Fibroblast of skin of right quadriceps (primary cell): ENCODE measurements at places on chromosomes 1 and 21.

DNA sequence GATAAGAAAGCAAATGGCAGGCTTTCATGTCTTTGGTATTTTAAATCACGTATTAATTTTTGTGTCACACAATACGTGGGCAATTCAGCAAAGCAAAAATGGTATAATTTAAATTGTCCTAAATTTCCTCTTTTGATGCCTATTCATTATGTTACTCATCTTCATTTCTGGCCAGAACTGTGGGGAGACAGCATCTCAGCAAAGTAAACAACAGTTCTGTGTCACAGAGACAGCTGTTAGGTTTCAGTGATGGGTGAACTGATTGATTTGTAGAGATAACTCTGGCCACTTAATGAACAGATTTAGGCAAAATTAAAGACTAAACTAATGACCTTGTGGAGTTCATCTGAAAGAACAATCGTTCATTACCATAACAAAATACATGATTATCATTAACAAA, 49.2 kb downstream of the FH start:
- no peak for DNase-seq

- DNase-seq: no peak
Observed at GRCh38 chr1:192252776-192253175, 64.0 kb upstream of the RGS21 start.

DNA sequence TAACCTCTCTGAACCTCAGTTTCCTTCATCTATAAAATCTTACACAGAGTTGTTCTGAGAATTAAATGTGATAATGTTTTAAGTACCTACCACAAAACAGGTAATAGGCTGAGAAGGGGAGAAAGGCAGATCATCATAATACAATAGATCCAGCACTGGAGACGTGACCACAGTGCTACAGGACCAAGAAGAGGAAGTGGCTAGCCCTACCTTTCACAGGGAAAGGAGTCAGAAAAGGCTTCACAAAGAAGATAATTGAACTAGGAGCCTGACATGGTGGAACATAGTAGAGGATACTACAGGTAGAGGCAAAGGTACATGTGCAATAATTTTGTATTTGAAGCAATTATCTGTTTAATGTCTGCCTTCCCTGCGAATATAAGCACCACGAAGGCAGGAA, 45.1 kb downstream of the ERI3 start:
- no peak for DNase-seq

DNA sequence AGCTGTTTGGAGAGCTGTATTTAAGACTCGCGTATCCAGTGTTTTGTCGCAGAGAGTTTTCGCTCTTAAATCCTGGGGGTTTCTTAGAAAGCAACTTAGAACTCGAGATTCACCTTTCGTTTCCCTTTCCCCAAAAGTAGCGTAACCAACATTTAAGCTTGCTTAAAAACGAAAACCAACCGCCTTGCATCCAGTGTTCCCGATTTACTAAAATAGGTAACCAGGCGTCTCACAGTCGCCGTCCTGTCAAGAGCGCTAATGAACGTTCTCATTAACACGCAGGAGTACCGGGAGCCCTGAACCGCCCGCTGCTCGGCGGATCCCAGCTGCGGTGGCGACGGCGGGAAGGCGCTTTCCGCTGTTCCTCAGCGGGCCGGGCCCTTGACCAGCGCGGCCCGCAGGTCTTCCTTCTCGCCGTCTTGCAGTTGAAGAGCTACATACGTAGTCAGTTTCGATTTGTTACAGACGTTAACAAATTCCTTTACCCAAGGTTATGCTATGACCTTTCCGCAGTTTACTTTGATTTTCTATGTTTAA, 1.9 kb downstream of the OLIG1 start:
- DNase-seq: no peak

- no peak for DNase-seq
Observed at GRCh38 chr1:203776636-203777035, 11.7 kb downstream of the LAX1 start.

GRCh38 chr1:229892515-229893117, 174.4 kb upstream of the GALNT2 start:
- no peak for DNase-seq

DNA sequence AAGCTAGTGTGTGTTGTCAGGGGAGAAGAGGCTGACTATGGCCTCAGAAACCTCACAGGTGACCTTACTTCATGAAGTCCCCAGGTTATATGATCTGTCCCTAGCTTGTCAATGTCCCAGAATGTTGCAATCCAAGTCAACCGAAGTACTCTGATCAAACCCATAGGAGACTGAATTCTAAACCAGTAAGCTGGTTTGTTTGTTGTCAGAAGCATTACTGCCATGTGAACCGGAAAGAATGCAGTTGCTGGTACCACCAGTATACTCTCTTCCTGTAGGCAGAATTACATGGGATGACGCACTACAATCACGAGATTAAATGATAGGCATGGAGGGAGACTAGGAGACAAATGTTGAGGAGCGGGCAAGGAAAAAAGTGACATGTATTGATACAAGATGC, 26.1 kb upstream of the MAN1A2 start:
- no peak for DNase-seq

- DNase-seq: no peak
Observed at GRCh38 chr1:4425892-4426291, 228.5 kb upstream of the AJAP1 start.

DNA sequence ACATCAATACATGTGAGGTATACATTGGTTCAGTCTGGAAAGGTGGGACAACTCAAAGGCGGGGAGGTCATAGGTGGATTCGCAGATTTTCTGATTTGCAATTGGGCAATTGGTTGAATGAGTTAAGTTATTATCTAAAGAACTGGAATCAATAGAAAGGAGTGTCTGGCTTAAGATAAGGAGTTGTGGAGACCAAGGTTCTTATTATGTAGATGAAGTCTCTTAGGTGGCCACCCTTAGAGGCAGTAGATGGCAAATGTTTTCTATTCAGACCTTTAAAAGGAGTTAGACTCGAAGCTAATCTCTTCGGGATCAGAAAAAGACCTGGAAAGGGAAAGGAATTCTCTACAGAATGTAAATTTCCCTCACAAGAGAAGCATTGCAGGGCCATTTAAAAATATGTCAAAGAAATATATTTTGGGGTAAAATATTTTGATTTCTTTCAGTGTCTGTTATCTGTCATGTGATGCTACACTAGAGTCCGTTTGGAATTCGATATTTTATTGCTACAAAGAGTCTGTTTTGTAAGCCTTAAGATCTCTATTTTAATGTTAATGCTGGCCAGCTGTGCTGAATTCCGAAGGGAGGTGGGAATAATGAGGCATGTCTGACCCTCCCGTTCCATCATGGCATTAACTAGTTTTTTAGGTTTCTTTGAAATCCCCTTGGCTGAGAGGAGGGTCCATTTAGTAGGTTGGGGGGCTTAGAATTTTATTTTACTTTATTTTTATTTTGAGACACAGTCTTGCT, 265.1 kb downstream of the PTPRU start:
- DNase-seq: no peak

DNA sequence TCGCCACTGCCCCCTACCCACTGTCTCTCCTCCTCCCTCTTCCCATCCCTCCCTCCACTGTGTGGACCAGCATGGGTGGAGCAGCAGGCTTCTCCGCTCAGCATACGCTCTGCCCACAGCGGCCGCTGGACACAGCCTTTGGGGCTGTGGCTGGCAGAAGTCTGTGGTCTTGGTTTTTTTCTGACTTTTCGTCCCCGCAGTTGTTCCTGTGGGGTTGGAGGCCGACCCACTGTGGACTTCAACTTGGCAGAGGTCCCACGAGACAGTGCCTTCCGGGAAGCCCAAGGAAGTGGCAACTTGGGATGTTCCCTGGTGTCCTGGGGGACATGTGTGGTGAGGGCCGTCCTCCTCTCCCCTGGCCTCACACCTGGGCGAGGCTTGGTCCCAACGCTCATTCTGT, 162.5 kb upstream of the C1orf174 start:
- no peak for DNase-seq
